ENCODE measurements at places on chromosomes 7 and 10.

GRCh38 chr7:94562525-94562924 lies 52.9 kb downstream of the CASD1 start:
- no peaks in the 10 kb centered on the region for H3K4me1 ChIP-seq
- no peak overlapping the region for H3K27ac ChIP-seq
- no peaks in the 10 kb centered on the region for H3K27me3 ChIP-seq
- no peaks in the 10 kb centered on the region for H3K36me3 ChIP-seq

- no peak overlapping the region for H3K4me3 ChIP-seq
- no peaks in the 10 kb centered on the region for H3K27me3 ChIP-seq
- H3K36me3 ChIP-seq: peaks cover 4% of the 10 kb centered on the region
- H3K27ac ChIP-seq: no peak overlapping the region
- DNase-seq: no peak
- peaks cover 11% of the 10 kb centered on the region for H3K4me1 ChIP-seq
Observed at GRCh38 chr10:927131-927530, 4.4 kb downstream of the LARP4B start.

GRCh38 chr10:124632064-124632531 lies 112.1 kb downstream of the FAM53B start:
- H3K4me1 ChIP-seq: peaks cover 12% of the 10 kb centered on the region
- no peaks in the 10 kb centered on the region for H3K36me3 ChIP-seq
- no peak for DNase-seq
- no peak overlapping the region for H3K27ac ChIP-seq

- H3K4me3 ChIP-seq: no peak overlapping the region
- no peaks in the 10 kb centered on the region for H3K36me3 ChIP-seq
- no peak for DNase-seq
- no peaks in the 10 kb centered on the region for H3K4me1 ChIP-seq
- H3K27me3 ChIP-seq: no peaks in the 10 kb centered on the region
Observed at GRCh38 chr10:88835910-88836221, 15.8 kb downstream of the ANKRD22 start.

DNA sequence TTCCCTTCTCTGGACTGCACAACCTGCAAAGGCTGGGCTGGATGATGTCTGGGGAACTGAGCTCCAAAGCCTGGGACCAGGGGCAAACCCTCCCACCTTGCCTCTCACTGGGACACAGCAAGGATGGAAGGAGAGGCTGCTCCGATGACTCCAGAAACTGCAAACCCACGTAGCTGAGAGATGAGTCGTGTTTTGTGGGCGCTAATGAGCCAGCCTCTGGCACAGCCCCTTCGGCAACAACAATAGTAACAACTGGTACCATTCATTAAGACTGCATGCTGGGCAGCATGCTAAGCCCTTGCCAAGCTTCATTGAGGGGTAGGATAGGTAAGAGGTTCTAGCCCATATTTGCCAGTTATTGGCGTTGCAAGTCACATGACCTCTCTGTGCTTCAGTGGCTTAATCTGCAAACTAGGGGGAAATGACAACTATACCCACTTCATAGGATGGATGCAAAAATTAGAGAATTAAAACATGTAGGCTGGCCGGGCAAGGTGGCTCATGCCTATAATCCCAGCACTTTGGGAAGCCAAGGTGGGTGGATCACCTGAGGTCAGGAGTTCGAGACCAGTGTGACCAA lies 145.9 kb downstream of the SH3PXD2A start:
- H3K36me3 ChIP-seq: no peaks in the 10 kb centered on the region
- H3K4me1 ChIP-seq: peaks cover 4% of the 10 kb centered on the region
- no peak for DNase-seq
- H3K27ac ChIP-seq: no peak overlapping the region

- no peak overlapping the region for H3K4me3 ChIP-seq
- H3K4me1 ChIP-seq: no peaks in the 10 kb centered on the region
- H3K27ac ChIP-seq: no peak overlapping the region
- DNase-seq: no peak
- H3K36me3 ChIP-seq: no peaks in the 10 kb centered on the region
Observed at GRCh38 chr7:32092346-32092745, 22.1 kb upstream of the PDE1C start.

- peaks cover 34% of the 10 kb centered on the region for H3K4me1 ChIP-seq
- peak overlapping the region; percentile 2 for H3K27ac ChIP-seq
- no peak overlapping the region for H3K4me3 ChIP-seq
- H3K27me3 ChIP-seq: no peaks in the 10 kb centered on the region
- 0 out of 2 replicates have a peak, but pooled peaks cover 10% of the 10 kb centered on the region for H3K36me3 ChIP-seq
Observed at GRCh38 chr7:127907110-127908040, 123.9 kb downstream of the LRRC4 start.

DNA sequence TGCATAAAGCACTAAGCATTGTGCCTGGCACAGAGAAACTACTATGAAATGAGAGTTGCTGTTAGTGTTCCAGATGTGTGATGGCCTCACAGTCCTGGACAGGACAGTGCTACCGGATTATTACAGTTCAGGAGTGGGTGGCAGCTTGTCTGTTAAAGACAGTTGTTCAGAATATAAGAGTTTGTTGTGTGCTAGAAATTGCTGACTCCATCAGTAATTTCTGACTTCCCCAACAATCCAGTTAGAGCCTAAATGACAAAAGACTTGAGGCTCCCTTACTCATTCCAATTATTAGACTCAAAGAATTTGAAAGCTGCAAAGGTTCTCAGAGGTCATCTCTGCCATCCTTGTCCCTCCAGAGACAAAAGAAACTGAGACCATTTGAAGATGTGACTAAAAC lies 34.3 kb upstream of the DNAJB12 start:
- H3K27me3 ChIP-seq: no peaks in the 10 kb centered on the region
- H3K4me1 ChIP-seq: no peaks in the 10 kb centered on the region
- no peak for DNase-seq
- no peak overlapping the region for H3K4me3 ChIP-seq

- no peaks in the 10 kb centered on the region for H3K36me3 ChIP-seq
- no peak for DNase-seq
- H3K4me3 ChIP-seq: no peak overlapping the region
- no peak overlapping the region for H3K27ac ChIP-seq
Observed at GRCh38 chr7:1330801-1331425, 98.2 kb downstream of the UNCX start.

DNA sequence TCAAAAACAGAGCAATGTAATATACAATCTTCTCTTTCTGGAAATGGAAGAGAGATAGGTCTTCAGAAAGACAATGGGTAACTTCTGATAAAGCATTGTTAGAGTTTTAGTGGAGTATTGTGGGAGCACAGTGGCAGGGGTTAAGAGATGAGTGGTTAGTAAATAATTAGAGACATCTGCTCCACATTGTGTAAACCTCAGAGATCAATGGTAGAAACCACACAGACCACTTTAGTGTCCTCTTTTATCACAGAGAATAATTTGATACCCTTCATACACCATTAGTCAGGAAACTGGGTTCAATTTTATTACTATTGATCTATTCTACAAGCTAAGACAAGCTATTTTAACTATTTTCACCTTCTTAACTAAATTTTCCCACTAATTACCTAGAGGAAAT lies 35.9 kb upstream of the MAGI2 start:
- no peaks in the 10 kb centered on the region for H3K36me3 ChIP-seq
- DNase-seq: no peak
- H3K4me3 ChIP-seq: no peak overlapping the region
- no peaks in the 10 kb centered on the region for H3K4me1 ChIP-seq
- no peak overlapping the region for H3K27ac ChIP-seq

DNA sequence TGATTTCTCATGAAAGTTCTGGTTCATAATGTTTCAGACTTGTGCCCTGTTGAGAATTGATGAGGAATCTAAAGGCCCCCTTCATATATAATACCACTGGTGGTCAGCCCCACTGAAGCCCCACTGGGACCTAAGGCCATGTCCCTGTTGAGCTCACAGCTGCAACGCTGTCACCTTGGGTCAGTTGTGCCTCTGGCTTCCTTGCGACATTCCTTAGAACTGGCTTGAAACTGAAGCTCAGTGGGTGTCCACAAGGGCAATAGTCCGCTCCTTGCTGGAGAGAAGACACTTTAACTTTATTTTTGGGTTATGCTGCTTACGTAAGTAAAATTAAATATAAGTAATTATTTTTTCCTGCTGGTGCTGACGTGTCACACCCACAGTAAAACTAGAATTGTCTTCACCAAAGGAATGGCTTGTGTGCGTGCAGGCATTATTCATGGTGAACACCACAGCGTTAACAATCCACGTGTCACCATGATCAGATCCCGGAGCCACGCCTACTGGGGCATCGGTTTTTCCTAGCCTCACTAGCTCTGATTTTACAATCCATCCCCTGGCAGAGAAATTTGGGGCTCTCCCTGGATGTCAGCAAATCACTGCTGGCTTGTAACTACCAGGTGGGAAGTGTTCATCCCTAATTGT lies 66.5 kb downstream of the BICC1 start:
- no peak overlapping the region for H3K27ac ChIP-seq
- no peak for DNase-seq
- H3K36me3 ChIP-seq: no peaks in the 10 kb centered on the region
- H3K4me1 ChIP-seq: no peaks in the 10 kb centered on the region
- H3K27me3 ChIP-seq: no peaks in the 10 kb centered on the region
- H3K4me3 ChIP-seq: no peak overlapping the region

GRCh38 chr10:74081192-74081803 lies 69.3 kb downstream of the AP3M1 start:
- H3K4me1 ChIP-seq: peaks cover 8% of the 10 kb centered on the region
- H3K36me3 ChIP-seq: no peaks in the 10 kb centered on the region
- no peak overlapping the region for H3K27ac ChIP-seq
- DNase-seq: peak; percentile 47
- no peak overlapping the region for H3K4me3 ChIP-seq

DNA sequence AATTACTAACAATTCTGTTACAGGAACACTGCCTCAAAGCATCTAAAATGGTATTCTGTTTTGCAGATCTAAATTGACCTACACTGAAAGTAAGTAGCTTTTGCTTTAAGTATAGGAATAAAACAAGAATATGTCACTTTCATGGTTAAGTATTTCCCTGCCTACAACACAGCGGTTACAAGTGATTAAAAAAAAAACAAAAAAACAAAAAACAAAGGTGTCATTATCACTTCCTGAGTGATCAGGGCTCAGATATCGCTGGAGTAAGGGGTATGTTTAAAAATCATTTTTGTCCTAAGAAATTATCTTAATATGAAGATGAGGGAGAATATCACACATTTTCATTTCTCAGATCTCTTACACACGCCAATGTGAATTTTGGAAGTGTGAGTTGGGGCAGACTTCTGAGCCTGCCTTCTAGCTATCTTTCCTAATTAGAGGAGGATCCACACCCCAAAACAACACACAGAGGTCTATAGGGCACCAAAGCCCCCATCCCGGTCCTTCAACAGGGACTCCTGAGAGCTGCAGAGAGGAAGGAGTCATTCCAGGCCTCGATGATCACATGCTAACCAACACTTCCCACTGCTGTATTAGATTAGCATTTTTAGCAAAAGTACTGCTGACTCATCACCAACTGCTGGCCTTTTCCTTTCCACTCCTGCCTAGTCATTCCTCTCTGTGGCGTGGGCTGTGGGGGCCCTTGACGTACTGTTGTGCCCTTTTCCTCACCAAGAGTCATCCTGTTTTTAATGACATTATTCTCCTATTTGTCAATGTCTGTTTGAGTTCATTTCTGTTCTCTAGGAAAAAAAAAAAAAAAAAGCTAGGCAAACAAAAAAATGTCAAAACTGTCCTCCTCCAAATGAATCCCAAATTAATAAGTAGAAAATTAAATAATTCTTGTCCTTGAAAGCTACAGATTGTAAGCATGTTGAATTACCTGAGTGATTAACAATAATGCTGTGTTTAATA lies 31.2 kb downstream of the PRTFDC1 start:
- DNase-seq: no peak
- H3K27ac ChIP-seq: no peak overlapping the region
- no peaks in the 10 kb centered on the region for H3K27me3 ChIP-seq
- no peak overlapping the region for H3K4me3 ChIP-seq
- no peaks in the 10 kb centered on the region for H3K36me3 ChIP-seq

GRCh38 chr10:127243490-127244272 lies 47.3 kb upstream of the INSYN2A start:
- no peak overlapping the region for H3K27ac ChIP-seq
- H3K4me1 ChIP-seq: no peaks in the 10 kb centered on the region
- H3K27me3 ChIP-seq: no peaks in the 10 kb centered on the region
- no peak overlapping the region for H3K4me3 ChIP-seq

DNA sequence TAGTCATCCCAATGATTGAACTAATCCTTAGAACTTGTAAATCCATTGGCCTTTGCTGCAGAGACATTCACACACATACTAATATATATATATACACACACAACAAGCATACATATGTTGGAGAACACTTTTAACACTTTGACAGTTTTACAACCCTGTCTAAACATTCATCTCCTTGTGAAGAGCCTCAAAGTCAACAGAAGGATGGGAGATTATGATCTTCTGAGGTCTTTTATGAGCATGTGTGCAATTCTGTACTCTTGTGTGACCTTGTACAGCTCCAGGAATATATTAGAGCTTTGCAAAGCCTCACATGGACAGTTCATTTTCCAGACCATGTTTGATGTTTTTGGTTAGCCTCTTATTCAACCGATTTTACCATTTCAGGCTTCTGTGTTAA lies 589.0 kb downstream of the NXPH1 start:
- H3K4me3 ChIP-seq: no peak overlapping the region
- H3K27me3 ChIP-seq: no peaks in the 10 kb centered on the region
- no peak for DNase-seq
- 0 out of 2 replicates have a peak, but pooled peaks cover 3% of the 10 kb centered on the region for H3K4me1 ChIP-seq
- H3K36me3 ChIP-seq: no peaks in the 10 kb centered on the region

DNA sequence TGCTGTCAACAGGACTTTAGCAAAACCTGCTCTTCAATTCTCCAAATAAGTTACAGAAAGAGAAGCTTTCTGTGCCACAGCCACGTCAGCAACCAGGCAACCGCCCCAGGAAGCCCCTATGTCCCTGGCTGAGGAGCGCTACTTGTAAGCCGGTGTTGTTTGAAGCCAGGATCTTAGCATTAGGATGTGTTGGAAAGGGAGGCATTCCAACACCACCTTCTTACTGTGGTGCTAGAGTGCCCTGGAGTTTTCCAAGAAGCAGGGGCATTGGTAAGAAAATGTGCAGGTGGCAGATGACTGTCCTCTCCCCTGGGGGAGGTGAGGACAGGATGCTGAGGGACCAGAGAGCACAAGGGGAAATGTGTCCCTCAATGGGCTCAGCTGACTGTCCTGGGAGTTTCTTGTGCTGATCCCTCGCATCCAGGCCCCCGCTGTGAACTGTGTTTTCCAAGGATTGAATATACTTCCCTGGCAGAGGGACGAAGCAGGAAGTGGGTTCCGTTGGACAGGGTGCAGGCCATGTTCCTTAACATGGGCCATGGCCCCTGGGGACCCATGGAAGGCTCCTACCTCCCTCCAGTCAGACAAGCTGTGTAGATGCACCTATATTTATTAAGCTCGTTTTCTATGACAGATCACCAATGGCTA lies 139.6 kb upstream of the GDF10 start:
- H3K4me3 ChIP-seq: no peak overlapping the region
- no peaks in the 10 kb centered on the region for H3K27me3 ChIP-seq
- H3K36me3 ChIP-seq: no peaks in the 10 kb centered on the region
- H3K4me1 ChIP-seq: no peaks in the 10 kb centered on the region
- no peak for DNase-seq
